ENCODE measurements at places on chromosomes 4 and X.
A peak's percentile ranks its signal among the peaks of the same experiment; 100 is the strongest.

- no peak for DNase-seq
Observed at GRCh38 chrX:135512508-135513129, 7.8 kb upstream of the INTS6L start.

DNA sequence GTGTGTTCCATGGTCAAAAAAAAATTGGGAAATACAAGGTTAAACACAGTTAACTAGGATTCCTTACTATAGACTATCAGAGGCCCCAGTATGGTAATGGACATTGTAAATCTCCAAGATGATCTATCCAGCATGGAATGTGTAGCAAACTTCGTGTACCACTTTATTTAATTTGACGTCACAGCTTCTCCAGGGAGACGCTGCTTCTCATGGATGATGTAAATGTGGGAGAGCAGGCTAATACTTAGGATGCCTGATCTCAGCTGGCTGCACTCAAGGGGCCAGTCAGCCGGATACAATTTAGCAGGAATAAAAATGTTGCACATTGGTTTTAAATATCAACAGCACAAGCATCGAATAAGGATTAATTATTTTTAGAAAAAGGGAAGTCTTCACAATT, 111.7 kb upstream of the HPF1 start:
- no peak for DNase-seq

- peak; percentile 81 for DNase-seq
Observed at GRCh38 chrX:119273420-119274192, 37.5 kb downstream of the PGRMC1 start.

DNA sequence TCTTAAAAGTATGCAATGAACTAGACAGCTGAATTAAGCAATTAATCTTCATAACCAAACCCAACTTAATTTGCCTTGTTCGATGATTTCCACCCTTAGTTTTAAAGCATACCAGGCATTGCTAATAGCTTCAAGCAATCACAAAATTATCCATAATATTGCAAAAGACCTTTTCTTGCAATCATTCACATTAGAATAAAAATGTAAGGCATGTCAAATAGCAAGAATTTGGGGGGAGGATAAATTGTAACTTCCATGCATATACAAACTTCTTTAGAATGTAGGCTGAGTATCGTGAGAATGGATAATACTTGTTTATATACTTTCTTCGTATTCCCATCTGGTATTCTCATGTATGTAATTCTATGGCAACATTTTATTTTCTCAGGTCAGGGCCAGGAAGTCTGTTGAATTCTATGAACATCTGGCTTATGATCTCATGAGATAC, 28.7 kb upstream of the BMP2K start:
- DNase-seq, result no peak

DNA sequence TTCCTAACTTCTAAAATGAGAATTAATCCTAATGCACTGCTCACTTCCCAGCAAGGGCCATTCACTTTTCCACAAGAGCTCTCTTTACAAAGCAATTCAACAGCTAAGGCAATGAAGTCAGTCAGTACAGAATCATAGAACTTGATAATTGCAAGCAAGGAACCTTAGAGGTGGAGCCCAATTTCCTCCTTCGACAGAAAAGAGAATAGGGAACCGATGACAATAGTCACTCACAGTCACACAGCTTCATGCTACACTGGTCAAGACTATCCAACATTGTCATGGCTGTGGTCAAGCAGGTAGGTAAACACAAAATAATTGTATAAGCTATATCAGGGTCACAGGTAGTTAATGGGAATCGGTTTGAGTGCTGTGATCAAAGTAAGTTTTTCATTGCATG, 90.0 kb downstream of the ELOVL6 start:
- DNase-seq, result no peak

DNA sequence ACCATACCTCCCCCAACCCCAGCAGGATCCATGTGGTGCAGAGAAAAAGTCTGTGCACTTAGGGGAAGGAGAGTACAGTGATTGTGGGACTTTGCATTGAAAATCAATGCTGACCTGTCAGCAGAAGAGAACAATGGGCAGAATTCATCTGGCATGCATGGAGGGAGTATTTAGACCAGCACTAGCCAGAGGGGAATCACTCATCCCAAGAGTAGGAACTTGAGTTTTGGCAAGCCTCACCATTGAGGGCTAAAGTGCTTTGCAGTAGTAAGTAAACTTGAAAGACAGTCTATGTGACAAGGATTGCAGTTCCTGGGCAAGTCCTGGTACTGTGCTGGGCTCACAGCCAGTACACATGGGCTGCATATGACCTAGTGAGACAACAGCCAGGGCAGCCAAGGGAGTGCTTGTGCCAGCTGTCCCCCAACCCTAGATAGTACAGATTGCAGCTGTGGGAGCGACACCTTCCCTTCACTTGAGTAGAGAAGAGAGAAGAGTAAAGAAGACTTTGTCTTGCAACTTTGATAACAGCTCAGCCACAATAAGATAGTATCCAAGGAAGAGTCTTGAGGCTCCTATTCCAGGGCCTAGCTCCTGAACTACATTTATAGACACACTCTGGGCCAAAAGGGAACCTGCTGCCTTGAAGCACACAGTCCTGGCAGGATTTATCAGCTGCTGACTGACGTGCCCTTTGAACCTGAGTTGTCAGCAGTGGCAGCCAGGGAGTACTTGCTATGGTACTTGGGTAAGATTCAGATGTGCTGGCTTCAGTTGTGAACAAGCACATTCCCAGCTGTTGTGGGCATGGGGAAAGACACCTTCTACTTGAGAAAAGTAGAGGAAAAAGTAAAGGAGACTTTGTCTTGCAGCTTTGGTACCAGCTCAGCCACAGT, 48.7 kb downstream of the HDX start:
- DNase-seq, result no peak

DNA sequence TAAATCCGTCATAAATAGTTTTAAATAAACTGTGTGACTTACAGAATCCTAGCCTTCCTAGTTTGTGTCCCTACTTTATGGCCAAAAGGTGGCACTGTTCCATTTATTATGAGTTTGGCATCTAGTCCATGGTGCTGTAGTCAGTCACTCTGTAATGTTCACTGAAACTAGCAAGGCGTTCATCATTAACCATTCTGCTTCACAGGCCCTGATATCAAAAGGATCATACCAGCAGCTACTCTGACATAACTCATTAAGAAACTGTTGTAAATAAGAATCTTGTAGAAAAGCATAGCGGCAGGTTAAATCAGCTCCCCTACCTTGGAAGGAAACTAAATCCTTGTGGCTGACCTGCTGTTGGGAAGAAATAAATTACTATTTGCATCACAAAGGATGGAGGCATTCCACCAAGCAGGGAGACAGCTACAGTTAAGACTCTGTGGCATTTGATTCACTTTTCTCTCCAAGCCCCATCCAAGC, 919.6 kb upstream of the DIAPH2 start:
- DNase-seq, result no peak

DNA sequence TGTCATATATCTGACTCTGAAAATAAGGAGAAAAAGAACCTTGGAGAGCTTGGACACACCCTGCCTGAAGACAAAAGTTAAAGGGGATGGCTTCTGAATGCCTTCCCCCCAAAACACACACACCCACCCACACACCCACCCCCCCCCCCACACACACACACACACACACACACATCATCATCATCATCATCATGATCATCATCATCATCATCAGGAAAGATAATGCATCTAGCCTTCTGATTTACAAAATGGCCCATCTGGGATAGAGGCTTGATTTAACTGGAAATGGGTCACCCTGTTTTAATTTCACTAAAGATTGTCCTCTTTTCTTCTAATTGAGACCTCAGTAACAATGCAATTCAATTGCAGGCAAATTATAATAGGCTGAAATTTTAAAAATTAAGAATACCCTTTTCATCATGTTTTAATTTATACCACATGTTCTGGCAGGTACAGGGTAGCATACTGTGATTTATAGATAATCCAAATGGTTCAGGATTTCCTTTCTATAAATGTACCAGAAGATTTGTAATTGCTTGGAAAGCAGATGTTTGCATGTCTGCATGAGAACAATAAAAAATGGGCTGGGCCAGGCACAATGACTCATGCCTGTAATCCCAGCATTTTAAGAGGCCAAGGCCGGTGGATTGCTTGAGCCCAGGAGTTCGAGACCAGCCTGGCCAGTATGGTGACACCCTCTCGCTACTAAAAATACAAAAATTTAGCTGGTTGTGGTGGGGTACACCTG, 56.5 kb downstream of the TRIM2 start:
- no peak for DNase-seq

DNA sequence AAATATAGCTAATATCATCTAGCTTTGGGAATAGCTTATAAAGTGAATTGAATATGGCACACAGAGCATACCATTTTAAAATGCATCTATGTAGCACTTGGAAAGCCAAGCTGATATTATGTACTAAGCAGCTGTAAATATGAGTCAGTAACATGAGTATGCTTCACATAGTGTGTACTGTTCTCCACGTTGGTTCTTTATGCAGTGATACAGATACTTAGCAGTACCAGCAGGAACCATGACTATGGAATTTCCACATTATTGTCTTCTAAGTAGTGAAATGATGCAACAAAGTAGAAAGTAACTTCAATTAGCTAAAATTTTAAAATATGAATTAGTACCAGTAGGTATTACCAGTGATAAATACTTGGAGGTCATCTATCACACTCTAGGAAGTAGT, 320.1 kb downstream of the BMPR1B start:
- no peak for DNase-seq

- no peak for DNase-seq
Observed at GRCh38 chr4:165364452-165365080, 14.2 kb upstream of the CPE start.

GRCh38 chr4:112848911-112849310, 200.5 kb upstream of the ANK2 start:
- DNase-seq, result no peak

- peak; percentile 89 for DNase-seq
Observed at GRCh38 chr4:152100379-152101201, 339.8 kb upstream of the GATB start.

DNA sequence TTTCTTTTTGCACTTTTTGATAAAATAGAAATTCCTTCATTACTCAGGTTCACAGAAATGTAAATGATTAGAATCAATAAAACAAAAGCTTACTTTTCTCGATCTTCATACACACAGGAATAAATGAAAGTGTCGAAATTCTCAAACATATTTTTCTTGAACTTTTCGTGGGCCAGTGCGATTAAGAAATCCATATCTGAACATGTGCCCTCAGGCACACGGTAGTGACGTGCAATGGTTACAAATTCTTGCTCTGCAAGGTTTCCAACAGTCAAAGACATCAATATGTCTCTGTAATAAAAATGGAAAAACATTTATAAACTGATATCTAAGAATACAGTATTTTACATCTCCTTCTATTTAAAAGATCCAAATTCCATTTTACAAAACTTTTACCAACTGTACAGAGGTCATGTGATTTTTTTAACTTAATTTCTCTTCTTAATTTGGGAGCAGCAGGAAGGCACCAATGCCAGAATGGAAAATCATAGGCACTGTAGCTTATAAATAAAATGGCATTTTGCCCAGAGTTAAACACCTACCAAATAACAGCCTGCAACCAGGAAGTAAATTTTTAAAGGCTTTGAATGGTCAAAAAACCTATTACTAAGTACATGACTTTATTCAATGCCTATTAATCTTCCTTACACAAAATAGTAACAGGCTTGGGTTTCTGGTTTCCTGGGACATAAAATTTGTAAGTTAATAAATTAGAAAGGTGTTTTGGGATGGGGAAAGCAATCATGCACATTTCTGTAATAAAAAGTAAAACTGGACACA, 165.0 kb downstream of the EFHC2 start:
- DNase-seq, result no peak

GRCh38 chr4:71732706-71733105, 51.2 kb downstream of the GC start:
- no peak for DNase-seq

GRCh38 chrX:134624046-134624430, 34.2 kb downstream of the PLAC1 start:
- DNase-seq, result no peak

GRCh38 chr4:1323635-1324442, 23.2 kb upstream of the UVSSA start:
- peak; percentile 21 for DNase-seq

DNA sequence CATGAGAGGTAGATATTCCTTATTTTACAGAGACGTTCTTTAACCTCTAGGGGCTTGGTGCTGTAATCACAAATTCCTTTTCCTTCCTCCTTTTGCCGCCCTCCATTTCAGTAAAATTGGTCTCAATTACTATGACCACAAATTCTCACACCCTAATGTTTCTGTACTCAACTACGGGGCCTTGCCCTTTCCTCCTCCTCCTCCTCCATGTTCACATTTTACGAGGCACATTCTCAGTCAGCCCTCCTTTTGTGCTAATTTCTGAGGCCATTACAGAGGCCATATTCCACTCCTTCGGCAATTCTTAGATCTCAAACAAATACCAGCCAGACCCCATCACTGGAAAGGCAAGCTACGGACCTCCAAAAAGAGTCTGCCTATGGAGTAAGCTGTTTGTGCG, 92.1 kb downstream of the SH3KBP1 start:
- no peak for DNase-seq

- DNase-seq, result no peak
Observed at GRCh38 chr4:178778496-178778895, 1336.3 kb upstream of the AGA start.

DNA sequence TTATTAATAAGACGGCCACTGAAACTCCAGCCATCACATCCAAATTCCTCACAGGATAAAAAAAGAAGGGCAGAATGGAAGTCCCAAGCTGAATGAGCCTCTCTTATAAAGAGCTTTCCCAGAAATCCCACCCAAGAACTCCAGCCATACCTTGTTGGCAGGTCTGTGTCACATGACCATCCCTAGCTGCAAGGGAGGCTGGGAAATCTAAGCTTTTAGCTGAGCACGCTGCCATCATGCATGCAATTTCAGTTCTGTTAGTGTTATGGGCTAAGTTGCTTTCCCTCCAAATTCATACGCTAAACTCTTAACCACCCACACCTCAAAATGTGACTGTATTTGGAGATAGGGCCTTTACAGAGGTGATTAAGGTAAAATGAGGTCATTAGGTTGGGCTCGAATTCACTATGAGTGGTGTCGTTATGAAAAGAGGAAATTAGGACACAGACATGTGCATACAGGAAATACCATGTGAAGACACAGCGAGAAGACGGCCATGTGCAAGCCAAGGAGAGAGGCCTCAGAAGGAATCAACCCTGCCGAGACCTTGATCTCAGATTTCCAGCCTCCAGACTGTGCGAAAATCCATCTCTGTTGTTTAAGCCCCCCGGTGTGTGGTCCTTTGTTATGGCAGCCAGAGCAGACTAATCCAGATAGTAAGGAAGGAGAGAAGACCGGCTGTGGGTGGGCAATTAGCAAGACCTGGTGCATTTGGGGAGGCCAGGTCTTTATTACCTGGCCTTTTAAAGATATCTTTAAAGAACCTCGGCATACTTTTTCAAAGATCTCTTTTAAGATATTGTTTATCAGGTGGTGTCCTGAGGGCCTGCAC, 317.6 kb downstream of the BCOR start:
- DNase-seq, result no peak

- no peak for DNase-seq
Observed at GRCh38 chr4:187070158-187070557, 346.5 kb upstream of the FAT1 start.

GRCh38 chrX:37993837-37994619, 12.3 kb upstream of the SYTL5 start:
- DNase-seq, result no peak

DNA sequence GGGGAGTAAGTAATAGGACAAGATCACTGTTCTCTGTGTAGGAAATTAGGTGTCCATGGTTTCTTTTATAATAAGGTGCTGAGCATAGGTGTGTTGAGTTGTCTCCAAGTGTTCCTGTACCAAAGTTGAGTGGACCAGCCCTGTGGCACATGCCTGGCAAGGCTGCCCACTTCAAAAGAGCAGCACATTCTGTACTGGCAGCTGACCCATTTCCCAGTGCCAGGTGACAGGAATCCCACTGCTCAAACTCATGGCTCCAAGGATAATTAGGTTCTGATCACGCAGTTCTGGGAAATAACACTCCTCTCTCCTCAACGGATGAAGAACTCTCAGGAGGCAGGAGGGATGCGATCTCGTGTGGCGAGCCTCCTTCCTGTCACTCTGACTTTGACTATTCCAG, 12.8 kb upstream of the LGI2 start:
- DNase-seq, result no peak
